ENCODE measurements at places on chromosomes 13 and 19. TPM values are rescaled to one million over a fixed set of nuclear protein-coding genes. Genes with fewer than 3 reads are reported as not detected.
A peak's percentile ranks its signal among the peaks of the same experiment; 100 is the strongest.

DNA sequence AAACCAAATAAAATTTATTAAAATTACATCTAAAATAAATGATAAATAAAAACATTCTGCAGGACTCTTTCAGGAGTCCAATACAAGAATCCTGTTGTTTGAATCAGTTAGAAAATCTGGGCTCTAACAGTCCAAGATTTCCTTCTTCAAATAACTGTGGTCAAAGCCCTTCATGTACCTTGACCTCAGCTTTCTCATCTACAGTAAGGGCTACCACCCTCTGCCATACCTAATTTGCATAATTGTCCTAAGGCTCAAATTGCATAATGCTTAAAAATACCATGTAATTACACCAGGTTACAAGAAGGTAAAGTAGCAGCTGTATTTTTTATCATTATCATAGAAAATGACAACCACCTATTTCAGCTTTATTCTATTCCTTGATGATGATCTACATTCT lies 54.3 kb downstream of the XPO4 start:
- no peak overlapping the region for H3K4me3 ChIP-seq
- DNase-seq, result no peak
- no peak overlapping the region for H3K27ac ChIP-seq
- H3K36me3 ChIP-seq, result no peaks in the 10 kb centered on the region
- H3K4me1 ChIP-seq, result no peaks in the 10 kb centered on the region
- H3K27me3 ChIP-seq, result no peaks in the 10 kb centered on the region

DNA sequence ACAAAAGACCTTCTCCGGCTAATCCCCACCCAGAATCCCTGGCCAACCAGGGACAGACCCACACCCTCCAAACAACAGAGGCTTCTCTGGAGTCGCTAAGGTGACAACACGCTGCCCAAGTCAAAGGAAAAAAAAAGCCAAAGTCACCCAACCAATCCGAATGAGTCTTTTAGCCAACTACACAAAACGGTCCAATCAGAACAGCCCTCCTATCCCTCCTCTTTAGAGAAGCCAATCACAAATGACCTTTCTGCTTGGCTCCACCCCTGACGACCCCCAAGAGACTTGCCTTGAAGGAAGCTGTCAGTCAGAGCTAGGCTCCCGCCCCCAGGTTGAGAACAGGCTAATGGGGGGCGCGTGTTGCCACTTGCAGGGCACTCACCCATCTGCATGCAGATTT lies 6.6 kb upstream of the FBXW9 start:
- DNase-seq, result peak; percentile 27
- H3K36me3 ChIP-seq, result peaks cover 18% of the 10 kb centered on the region
- H3K27ac ChIP-seq, result no peak overlapping the region
- no peaks in the 10 kb centered on the region for H3K4me1 ChIP-seq
- no peaks in the 10 kb centered on the region for H3K27me3 ChIP-seq

DNA sequence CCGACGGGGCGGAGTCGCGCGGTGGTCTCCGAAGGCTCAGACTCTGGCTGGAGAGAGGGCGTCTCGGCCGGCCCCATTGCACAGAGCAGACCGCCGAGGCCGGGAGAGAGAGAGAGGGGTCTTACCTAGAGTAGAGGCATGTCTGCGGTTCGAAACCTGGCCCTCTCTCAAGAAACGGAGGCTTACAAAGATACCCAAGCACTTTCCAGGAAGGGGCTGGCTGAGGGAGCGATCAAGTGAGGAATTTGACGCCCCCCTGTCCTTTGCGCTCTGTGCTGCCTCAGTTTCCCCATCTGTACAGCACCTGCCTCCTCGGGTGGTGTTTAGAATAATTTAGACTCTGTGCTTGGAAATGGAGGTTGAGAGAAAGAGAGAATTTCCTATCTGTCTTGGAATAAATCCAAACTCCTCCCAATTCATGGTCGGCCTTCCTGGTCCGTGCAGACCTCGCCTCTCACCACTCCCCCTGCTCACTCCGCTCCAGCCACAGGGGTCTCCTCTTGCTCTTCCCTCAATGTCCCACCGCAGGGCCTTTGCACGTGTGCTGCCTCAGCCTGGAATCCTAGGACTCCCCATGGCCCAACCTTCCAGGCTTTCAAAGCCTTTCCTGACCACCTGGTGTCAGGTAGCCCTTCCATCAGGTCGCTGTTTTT lies 658 bp upstream of the ISOC2 start:
- peak overlapping the region; percentile 69 for H3K4me3 ChIP-seq
- H3K27ac ChIP-seq, result peak overlapping the region; percentile 76
- no peaks in the 10 kb centered on the region for H3K36me3 ChIP-seq
- no peak for DNase-seq
- H3K4me1 ChIP-seq, result peaks cover 5% of the 10 kb centered on the region

DNA sequence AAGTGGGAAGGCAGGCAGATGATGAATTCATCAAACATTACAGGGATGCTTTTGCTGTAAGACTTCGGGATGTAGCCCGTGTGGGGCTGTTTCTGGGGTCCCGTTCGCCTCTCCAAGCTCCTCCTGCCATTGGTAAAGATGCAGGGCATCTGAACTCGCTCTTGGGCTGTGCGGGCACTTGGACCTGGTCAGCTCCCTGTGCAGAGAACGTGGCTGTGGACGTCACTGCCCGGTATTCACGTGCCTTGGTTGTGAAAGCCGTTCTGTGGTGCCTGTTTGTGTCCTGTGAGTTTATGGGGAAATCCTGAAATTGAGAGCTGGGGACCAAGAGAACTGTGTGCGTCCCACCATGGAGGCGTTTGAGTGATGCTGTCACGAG lies 5.4 kb downstream of the TFDP1 start:
- peaks cover 3% of the 10 kb centered on the region for H3K36me3 ChIP-seq
- H3K27ac ChIP-seq, result no peak overlapping the region
- peaks cover 32% of the 10 kb centered on the region for H3K4me1 ChIP-seq
- H3K4me3 ChIP-seq, result no peak overlapping the region
- no peaks in the 10 kb centered on the region for H3K27me3 ChIP-seq
- no peak for DNase-seq

TEX26 gene
- total RNA-seq, result not detected

FBXL12 gene
- total RNA-seq, result 25.3 TPM

GRCh38 chr19:35362261-35363000 lies 4.2 kb downstream of the FFAR3 start:
- H3K27ac ChIP-seq, result no peak overlapping the region
- H3K4me1 ChIP-seq, result no peaks in the 10 kb centered on the region

DNA sequence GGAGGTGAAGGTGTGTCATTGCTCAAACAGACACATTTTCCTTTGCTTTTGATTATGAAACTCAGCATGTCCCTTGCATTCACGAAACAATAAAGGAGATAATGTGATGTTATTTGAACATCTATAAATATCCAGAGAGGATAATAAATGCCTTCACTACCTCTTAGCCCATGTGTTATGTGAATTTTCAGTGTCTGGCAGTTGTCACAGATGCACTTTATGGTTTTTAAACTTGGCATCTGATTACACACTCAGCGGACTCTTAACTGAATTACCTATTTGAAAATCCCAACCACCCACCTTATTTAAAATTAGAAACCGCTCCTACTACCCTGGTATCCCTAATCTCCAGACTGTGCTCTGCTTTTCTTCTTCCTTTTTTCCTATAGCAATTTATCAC lies 254.2 kb downstream of the COG6 start:
- no peak overlapping the region for H3K4me3 ChIP-seq
- no peaks in the 10 kb centered on the region for H3K27me3 ChIP-seq
- DNase-seq, result no peak
- no peaks in the 10 kb centered on the region for H3K36me3 ChIP-seq
- no peak overlapping the region for H3K27ac ChIP-seq

- no peak overlapping the region for H3K27ac ChIP-seq
Observed at GRCh38 chr13:24502533-24503378, 9.8 kb downstream of the PARP4 start.

- H3K4me3 ChIP-seq, result peak overlapping the region; percentile 6
- no peak overlapping the region for H3K27ac ChIP-seq
- H3K27me3 ChIP-seq, result no peaks in the 10 kb centered on the region
- peaks cover 5% of the 10 kb centered on the region for H3K36me3 ChIP-seq
- no peak for DNase-seq
- H3K4me1 ChIP-seq, result peaks cover 78% of the 10 kb centered on the region
Observed at GRCh38 chr19:19458110-19458816, 52.8 kb downstream of the GATAD2A start.

BAX gene
- total RNA-seq, result 315 TPM

DNA sequence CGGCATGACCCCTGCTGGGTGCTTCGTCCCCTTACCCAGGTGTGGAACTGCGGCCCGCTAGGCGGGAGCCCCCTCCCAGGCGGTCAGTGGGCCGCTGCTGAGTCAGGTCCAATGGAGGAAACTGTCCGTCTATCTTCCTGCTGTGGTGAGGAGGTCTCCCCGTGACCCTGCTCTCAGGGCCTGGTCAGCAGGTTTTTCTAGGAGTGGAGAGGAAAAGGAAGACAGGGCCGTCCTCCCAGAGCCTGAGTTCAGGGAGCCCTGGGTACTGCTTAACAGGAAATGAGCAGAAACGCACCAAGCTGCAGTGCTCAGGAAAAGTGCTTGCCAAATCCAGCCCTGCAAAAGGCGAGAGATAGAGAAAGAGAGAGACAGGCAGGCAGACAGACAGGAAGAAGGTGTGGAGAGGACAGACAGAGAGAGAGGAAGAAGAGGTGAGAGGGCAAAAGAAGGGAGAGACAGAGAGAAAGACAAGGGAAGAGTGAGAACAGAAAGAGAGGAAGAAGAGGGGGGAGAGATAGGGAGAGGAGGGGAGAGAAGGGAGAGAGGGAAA lies 10.3 kb downstream of the SH3GL1 start:
- no peak for DNase-seq
- H3K4me3 ChIP-seq, result no peak overlapping the region
- H3K4me1 ChIP-seq, result peaks cover 38% of the 10 kb centered on the region
- no peaks in the 10 kb centered on the region for H3K27me3 ChIP-seq

DNA sequence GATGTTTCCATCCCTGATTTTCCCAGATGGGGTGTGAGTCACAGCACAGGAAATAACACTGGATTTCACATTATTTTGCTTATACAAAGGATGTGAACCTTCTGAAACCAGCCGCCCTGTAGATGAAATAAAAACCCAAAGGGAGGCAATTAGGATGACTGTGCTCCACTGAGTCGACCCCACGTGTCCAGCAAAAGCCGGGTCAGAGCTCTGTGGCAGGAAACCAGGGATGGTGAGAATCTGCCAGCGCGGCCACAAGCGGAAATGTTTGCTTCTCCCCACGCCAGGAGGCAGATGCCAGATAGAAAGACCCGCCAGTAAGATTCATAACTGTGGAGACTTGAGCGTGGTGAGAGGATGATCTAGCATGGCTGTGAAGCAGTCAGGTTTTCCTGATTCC lies 764.4 kb downstream of the LIG4 start:
- H3K27me3 ChIP-seq, result no peaks in the 10 kb centered on the region
- no peak overlapping the region for H3K27ac ChIP-seq
- H3K4me1 ChIP-seq, result no peaks in the 10 kb centered on the region
- H3K36me3 ChIP-seq, result no peaks in the 10 kb centered on the region
- no peak for DNase-seq
- no peak overlapping the region for H3K4me3 ChIP-seq

DNA sequence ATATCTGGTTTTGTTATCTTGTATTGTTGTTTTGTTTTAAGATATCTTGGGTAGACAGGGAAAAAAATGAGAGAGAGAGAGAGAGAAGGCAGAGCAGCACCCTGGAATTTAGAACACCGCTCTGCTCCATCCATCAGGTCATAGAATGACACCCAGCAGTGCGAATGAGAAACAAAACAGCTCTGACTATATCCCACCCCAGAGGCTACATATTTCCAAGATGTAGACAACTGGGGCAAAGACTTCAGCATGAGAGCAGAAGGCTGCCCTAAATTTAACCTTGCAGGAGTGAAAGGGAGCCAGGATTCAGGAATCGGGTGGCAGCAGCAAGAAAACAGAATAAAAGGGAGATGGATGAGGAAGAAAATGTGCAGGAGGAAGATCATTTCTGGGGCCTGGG lies 46.5 kb downstream of the TNFSF13B start:
- no peaks in the 10 kb centered on the region for H3K27me3 ChIP-seq
- no peaks in the 10 kb centered on the region for H3K36me3 ChIP-seq
- H3K27ac ChIP-seq, result no peak overlapping the region
- H3K4me1 ChIP-seq, result no peaks in the 10 kb centered on the region
- DNase-seq, result no peak

DNA sequence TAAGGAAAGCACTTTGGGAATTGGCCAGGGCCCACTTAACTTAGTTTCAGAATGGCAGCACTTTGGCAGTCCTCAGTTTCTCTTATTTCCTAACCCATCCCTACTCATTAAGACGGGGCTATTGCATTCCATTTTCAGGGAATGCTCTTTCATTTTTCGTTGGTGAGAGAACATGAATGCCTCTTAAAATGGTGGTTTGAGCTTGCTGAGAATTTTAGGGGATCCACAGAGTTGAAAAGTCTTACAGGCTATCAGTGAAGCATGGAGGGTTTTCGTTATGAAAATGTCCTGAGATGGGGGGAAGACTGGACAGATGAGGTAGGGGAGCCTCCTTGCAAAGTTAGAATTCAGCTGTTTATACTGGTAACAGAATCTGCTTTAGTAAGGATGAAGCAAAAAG lies 71.4 kb downstream of the LRCH1 start:
- H3K27ac ChIP-seq, result no peak overlapping the region
- no peak for DNase-seq
- H3K27me3 ChIP-seq, result no peaks in the 10 kb centered on the region
- H3K4me3 ChIP-seq, result no peak overlapping the region

- H3K36me3 ChIP-seq, result no peaks in the 10 kb centered on the region
- H3K4me3 ChIP-seq, result no peak overlapping the region
- no peak overlapping the region for H3K27ac ChIP-seq
- peaks cover 11% of the 10 kb centered on the region for H3K4me1 ChIP-seq
- H3K27me3 ChIP-seq, result peaks cover 8% of the 10 kb centered on the region
Observed at GRCh38 chr19:41785653-41786052, 10.7 kb upstream of the CEACAM3 start.

DNA sequence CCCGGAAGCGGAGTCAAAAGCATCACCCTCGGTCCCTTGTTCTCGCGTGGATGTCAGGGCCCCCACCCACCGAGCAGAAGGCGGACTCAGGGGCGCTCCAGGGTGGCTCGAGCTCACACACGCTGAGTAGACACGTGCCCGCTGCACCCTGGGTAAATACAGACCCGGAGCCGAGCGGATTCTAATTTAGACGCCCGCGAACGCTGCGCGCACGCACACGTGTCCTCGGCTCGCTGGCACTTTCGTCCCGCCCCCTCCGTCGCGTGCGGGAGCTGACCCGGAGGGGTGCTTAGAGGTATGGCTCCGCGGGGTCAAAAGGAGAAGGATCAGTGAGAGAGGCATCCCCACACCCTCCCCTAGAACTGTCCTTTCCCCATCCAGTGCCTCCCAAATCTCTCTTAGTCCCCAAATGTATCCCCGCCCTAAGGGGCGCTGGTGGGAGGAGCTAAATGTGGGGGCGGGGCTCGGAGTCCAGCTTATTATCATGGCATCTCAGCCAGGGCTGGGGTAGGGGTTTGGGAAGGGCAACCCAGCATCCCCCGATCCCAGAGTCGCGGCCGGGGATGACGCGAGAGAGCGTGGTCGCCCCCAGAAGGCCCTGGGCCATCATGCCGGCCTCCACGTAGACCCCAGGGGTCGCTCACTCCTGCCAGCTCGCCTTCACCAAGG lies 451 bp upstream of the ICAM5 start:
- peaks cover 77% of the 10 kb centered on the region for H3K4me1 ChIP-seq
- peak overlapping the region; percentile 42 for H3K4me3 ChIP-seq
- peak overlapping the region; percentile 69 for H3K27ac ChIP-seq
- peaks cover 53% of the 10 kb centered on the region for H3K27me3 ChIP-seq
- H3K36me3 ChIP-seq, result peaks cover 10% of the 10 kb centered on the region

CPB2 gene
- not detected for total RNA-seq

ZNF540 gene
- total RNA-seq, result 2.3 TPM

GRCh38 chr19:37218592-37218935 lies 550 bp downstream of the ZNF383 start:
- peak overlapping the region; percentile 98 for H3K4me3 ChIP-seq
- H3K36me3 ChIP-seq, result peaks cover 16% of the 10 kb centered on the region
- peaks cover 15% of the 10 kb centered on the region for H3K4me1 ChIP-seq
- no peak for DNase-seq
- H3K27me3 ChIP-seq, result no peaks in the 10 kb centered on the region

GRCh38 chr19:17060802-17061201 lies 14.4 kb downstream of the HAUS8 start:
- no peak overlapping the region for H3K27ac ChIP-seq
- DNase-seq, result no peak
- no peak overlapping the region for H3K4me3 ChIP-seq
- peaks cover 21% of the 10 kb centered on the region for H3K36me3 ChIP-seq

Data from CD8-positive, alpha-beta memory T cell (primary cell).